ENCODE measurements at places on chromosomes 3 and 15.

DNA sequence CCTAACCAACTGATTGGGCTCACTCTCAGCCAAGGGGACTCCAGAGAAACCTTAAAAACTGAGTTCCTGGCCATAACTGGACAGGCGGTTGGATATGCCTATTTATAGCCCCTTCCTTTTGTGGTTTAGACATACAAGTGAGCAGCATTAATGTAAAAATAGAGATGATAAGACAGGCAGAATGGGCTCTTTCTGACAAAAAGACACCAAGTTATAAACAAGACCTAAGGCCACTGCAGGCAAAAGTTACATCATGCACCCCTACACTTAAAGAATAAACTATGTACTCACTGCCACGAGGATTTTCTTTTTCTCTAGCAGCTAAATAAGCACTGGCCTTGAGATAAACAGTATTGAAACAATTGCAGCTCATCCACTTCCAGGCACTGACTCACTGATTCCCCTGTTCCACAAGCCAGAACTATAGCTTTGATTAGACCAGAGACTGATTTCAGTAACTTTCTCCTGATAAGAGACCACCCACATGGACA, 30.1 kb downstream of the SUCNR1 start:
- DNase-seq, result no peak

DNA sequence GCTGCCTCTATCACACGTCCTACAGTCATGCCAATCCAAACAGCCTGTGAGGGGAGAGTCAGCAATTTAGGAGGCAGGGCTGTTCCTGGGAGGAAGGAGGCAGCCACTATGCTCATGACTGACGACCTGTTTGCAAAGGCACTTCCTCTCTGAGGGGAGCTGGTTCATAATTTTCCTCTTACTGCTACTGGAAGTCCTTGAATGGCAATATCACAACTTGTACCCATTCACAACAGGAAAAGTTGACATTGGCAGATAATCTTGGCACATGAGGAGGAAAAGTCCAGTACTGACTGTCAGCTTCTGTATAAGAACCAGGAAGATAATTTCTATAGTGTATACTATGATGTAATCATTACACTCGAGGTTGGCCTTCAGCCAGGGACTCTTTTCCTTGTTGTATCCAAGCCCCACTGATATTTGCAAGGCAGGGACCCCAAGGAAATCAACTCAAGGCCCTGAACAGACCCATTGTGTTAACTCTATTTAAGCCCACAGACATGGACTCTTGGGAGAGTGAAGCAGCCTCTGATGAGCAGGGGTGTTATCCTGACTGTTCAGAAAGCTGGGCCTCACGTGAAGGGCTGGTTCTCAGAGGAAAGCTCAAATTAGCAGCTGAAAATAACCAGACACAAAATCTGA, 267.3 kb upstream of the ADAMTS9 start:
- DNase-seq, result no peak

- no peak for DNase-seq
These were observed 123.3 kb downstream of the XXYLT1 start for GRCh38 chr3:195147649-195148080.

DNA sequence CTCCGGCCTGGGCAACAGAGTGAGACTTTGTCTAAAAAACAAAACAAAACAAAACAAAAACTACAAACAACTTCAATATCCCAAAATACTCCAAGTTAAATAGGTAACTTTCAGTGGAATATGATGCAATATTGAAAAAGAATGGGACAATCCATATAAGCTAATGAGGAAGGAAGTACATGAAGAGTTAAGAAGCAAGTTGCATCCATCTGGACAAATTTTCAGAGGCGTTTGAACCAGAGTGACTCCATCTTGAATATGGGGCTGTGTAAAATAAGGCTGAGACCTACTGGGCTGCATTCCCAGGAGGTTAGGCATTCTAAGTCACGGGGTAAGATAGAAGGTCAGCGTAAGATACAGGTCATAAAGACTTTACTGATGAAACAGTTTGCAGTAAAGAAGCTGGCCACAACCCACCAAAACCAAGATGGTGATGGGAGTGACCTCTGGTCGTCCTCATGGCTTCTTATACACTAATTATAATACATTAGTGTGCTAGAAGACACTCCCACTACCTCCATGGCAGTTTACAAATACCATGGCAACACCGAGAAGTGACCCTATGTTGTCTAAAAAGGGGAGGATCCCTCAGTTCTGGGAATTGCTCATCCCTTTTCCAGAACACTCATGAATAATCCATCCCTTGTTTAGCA, 58.1 kb upstream of the LCTL start:
- DNase-seq, result no peak

GRCh38 chr3:46881596-46882376, 4.3 kb downstream of the PTH1R start:
- DNase-seq, result no peak

DNA sequence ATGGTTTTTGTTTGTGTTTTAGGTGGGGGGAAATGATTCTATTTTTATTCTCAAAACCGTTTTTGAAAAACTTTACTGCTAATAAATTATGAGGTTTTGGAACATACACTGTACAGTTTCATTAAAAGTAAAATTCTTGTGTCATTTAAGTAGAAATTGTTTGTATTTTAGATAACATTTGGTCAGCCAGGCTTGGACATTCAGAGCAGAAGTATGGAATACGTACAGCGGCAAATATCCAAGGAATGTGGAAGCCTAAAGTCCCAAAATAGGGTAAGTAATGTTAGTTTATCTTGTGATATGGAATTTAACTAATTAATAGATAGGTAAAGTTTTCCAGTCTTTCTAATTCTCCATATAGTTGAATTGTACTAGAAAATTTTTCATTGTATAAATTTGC, 96.6 kb downstream of the SPRED1 start:
- no peak for DNase-seq

DNA sequence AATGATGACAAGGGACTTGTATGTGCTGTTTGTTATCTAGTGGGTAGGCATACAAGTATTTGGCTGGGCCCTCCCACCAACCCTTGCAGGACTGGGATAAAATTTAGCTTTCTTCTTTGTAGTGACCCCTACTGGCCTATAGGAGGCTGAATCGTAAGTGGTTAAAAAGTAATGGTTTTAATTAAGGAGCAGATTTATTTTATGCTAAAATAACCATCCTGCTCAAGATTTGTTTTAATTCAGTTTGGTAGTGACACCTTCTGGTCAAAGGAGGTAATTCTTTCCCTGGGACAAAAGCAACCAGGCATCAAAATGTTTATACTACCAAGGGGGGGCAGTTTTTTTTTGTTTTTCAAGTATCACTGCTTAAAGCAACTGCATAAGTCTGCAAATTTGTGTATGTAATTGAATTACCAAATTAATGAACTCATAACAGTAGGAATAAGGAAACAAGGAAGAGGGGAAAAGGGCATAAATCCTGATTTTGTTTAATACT, 70.7 kb downstream of the TOP2B start:
- no peak for DNase-seq

- DNase-seq, result no peak
These were observed 76.8 kb upstream of the CD96 start for GRCh38 chr3:111465081-111465670.

DNA sequence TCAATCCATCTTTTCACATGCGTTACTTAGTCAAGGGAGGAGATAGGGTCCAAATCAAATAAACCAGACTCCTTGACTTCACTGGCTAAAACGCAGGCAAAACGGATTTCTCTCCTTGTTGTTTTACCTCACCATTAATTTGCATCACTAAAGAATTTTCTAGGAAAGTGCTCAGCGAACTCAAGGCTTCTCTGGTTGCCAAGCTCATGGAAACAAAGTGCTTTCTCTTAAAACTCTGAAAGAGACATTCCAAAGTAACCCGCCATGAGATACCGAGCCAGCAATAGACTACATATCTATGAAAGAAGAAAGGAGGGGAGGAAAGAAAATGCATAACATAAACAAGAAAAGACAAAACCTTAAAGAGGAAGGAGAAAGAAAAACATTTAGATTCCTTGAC, 211.7 kb upstream of the WNT5A start:
- no peak for DNase-seq

DNA sequence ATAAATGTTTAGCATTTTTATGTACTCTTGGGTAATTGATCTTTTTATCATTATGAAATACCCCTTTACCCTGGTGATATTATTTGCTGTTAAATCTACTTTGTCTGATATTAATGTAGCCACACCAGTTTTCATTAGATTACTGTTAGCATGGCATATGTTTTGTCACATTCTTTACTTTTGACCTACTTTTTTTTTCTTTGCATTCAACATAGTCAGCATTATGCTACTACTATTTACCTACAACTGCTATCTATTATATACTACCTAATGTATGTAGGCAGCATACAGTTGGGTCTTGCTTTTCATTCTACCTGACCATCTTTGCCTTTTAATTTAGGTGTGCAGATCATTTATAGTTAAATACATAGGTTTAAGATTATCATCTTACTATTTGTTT, 1429.6 kb upstream of the ALCAM start:
- DNase-seq, result no peak

GRCh38 chr3:195532345-195532744, 10.8 kb downstream of the PPP1R2 start:
- no peak for DNase-seq

- DNase-seq, result no peak
These were observed 5.2 kb downstream of the GOLIM4 start for GRCh38 chr3:168090306-168091085.

DNA sequence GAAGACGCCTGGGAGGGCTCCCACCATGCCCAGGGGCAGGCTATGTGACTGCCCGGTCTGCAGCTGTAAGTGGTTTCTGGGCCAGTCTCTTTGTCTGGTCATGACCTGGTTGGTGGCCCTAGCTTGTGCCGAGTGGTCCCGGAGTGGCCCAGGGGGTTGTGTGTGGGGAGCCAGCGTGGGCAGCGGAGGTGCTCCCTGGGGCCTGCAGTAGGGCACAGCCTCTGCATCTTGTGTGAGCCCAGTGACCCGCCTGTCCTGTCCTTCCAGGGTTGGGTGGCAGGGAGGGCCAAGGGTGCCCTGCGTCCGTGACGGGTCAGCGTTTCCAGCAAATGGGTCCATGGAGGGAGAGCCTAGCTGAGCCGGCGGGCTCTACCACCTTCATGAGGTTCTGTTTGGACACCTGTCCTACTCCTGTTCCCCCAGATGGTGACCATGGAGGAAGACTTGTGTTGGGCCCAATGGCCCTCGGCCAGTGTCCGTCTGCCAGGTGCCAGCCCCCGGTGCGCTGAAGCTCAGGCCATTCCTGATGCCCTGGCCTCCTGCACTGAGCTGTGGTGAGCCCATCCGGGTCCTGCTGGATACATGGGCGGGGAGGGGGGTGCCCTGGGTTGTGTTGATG, 215.4 kb downstream of the SNRPN start:
- no peak for DNase-seq

GRCh38 chr3:42031808-42032480, 59.2 kb upstream of the TRAK1 start:
- DNase-seq, result peak; percentile 67

DNA sequence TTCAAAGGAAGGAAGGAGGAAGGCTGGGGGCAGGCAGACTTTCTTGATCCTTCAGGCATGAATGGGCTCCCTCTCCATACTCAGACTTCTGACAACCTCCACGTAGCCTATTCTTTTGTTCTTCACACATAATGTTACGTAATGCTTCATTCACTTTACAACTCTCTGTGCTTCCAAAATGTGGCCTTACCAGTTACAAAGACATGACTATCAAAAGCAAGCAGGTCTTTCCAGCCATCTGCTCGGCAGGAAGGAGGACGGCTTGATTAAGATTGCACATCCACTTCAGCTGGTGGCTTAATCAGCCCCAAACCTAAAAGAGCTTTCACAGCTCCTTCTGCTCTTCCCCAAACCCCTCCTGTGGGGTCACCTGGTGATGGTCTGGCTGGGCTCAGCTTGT, 263.2 kb downstream of the XXYLT1 start:
- DNase-seq, result no peak

- DNase-seq, result no peak
These were observed 337.7 kb downstream of the NEK10 start for GRCh38 chr3:27031476-27031875.

DNA sequence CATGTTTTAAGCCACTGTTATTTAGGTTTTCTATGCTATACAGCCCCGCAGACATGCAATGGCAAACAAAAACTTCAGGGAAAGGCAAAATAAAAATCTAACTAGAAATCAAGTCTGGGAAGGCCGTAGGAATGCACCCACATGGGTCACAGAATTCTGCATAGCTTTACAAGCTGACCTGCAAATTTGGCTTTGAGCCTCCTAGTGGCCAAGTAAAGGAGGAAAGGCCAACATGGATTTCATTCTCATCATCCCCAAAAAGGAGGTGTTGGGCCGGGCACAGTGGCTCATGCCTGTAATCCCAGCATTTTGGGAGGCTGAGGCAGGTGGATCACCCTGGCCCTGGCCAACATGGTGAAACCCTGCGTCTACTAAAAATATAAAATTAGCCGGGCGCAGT, 124.3 kb downstream of the FBLN2 start:
- DNase-seq, result no peak

- no peak for DNase-seq
These were observed 33.0 kb upstream of the VILL start for GRCh38 chr3:37957539-37957936.

DNA sequence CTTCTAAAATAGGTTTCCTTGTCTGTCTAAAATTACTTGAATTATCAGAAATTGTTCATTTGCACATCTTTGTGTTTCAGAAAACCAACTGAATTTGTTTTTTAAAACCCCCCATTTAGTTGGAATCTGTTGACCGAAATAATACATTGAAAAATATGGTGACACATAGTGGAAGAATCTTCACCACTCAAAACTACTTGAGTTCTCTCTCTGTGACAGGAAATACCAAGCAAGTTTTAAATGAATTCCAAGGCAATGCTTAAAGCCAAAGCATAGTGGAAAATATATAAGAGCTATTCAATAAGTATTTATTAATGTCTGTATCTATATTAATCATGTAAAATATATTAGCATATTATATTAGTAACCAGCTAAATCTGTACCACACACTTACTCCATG, 224.9 kb upstream of the COL8A1 start:
- no peak for DNase-seq

All from hypothalamus (tissue), 51 donors.